ENCODE measurements at places on chromosomes 5 and 9.

- DNase-seq: no peak
Observed at GRCh38 chr5:141965071-141965470, 3.8 kb upstream of the RNF14 start.

DNA sequence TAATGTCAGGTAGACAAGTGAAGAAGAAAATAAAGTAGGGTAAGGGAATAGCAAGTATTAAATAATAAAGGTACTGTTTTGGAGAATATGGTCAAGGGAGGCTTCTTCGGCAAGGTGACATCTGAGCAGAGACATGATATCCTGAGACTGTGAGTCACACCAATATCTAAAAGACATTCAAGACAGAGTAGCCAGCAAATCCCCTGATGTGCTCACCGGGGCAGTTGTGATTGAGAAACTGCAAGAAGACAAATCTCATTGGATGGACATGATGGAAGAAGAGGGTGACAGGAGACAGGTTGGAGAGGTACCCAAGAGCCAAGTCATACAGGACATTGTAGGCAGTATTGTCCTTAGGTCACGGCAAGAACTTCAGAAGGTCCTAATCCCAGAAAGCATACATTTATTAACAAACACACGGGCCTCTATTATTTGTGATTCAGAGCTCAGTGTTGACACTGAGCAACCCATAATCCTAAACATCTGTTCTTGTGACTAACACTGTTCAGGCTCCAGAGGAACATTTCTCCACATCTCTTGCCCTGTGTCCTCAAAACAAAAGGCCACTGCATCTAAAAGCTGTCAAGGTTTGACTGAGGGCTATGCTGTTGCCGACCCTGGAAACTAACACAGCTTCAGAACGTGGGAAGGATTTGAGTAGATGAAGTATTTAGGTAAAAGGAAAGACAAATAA, 258.7 kb upstream of the CLINT1 start:
- DNase-seq: no peak

DNA sequence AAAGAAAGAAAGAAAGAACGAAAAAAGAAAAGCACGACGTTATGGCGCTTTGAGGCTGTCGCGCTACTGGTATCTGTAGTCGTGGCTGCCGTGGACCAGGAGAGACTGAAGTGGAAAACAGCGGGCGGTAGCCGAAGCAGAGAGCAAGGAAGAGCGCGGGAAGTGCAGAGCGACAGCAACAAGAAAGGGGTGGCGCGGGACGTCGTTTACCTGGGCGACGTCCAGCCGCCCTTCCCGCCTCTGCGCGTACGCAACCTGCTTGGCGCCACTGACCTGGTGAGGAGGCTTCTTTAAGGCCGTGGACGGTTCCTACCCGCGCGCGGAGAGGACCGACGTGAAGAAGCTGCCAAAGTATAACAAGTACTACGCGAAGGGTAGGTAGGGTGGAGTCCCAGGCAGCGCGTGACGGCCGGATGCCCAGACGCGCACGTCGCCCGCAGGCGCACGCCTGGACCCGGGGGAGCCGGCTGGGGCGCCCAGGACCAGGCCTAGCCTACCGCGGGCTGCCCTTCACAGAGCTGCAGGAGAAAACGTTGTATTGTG, 15.4 kb downstream of the CCL28 start:
- peak; percentile 63 for DNase-seq

GRCh38 chr5:178399701-178400095, 167.1 kb upstream of the PHYKPL start:
- DNase-seq: no peak

GRCh38 chr5:136631186-136631585, 265.8 kb upstream of the TRPC7 start:
- peak; percentile 6 for DNase-seq

DNA sequence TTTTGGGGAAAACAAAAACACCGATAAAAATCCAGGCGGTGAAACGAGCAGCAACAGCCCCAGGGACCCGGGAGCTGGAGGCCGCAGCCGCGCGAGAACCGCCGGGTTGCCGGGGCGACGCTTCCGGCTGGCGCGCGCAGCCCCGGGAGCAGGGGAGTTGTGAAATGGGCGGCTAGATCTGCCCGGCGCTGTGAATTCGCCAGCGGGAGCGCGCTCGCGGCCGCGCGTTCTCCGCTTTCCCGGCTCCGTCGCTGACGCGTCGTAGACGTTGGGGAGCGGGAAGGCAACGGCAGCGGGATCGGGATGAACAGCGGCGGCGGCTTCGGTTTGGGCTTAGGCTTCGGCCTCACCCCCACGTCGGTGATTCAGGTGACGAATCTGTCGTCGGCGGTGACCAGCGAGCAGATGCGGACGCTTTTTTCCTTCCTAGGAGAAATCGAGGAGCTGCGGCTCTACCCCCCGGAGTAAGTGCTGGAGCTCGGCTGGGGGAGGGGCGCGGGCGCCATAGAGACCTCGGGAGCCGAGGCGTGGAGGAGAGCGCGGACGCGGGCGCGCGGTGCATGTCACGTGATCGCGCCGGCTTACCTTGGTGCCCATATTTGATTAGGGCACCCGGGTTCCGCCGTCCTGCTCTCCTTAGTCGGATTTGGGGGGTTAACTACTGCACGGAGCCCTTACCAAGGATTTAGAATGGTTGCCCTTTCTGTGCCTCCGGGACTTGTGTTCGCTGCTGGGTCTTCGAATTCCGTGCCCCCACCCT, at the start of gene SREK1:
TSS of gene SREK1 (plus strand) at position 227 of the 760 bp plus-strand sequence. CDS start at position 304, 77 bp downstream.
- DNase-seq: peak; percentile 94

DNA sequence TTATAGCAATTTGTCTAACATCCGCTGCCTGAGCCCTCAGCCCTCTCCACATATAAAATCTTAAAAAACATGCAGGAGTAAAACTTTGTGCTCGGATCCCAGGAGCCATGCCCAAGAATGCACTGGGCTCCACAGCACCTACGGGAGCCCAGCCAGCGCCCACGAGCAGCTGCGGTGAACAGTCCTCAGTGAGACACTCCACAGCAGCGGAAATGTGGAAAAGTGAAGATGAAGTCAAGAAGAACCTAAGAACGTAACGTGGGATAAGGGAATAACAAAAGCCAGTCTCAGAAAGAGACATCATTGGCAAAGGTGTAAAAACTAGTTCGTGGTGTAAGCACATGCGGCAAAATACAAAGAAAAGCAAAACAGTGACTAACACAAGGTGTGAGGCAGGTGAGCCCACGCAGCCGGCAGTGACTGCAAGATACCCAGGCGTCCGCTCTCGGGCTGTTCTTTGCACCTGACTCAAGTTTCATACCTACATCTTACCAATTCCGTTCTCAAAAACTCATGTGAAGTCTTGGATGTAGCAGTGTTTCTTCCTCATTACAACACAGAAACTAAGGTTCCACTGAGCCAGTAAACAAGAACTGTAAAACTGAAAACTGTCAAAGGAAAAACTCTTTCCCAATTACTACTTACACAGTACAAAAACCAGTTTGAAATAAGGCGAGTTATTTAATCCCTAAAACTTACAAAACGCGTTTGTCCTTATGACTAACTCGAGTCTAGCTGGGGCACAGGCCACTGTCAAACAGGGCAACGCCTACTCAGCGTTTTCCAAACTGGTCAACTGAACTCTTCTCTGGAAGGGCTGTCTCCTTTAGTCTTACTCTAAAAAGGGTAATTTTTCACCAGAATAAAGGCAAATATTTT, 1.7 kb downstream of the CAMSAP1 start:
- no peak for DNase-seq

- DNase-seq: peak; percentile 62
Observed at GRCh38 chr9:34139477-34140146, 13.1 kb upstream of the DCAF12 start.

DNA sequence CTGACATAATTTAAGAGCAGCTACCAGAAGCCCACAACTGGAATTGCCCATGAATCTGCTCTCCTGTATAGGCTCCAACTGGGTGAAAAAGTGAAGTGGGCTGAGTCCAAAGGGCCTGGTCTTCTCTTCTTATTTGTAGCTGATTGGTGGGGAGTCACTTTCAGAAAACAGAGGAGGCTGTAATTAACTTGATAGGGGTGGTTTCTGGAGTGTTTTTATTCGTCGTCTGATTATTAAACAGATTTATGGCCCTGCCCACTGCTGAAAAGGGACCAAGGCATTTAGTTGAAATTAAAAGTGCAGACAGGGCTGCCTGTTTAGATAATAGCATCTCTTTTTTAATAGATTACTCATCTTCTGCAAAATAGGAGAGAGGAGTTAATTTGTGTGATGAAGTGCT, 81.0 kb upstream of the SAP30L start:
- no peak for DNase-seq

GRCh38 chr5:111133436-111133751, 41.2 kb downstream of the WDR36 start:
- DNase-seq: peak; percentile 35

DNA sequence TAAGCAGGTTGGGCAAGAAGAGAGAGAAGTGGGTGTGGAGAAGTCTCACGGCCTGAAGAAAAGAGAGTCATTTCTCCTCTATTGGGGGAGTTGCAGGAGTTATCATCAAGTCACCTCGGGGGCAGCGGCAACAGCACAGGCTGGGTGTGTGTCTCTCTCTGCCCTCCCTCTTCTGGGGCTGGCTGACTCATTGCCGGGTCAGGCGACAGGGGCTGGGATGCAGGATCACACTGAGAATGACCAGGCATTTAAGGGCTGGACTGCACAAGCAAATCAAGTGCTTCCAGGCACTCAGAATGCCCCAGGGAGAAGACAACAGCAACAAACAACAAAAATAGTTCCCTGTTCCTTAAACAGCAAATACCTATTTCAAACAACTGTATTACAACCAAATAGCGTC, 6.3 kb upstream of the EQTN start:
- DNase-seq: peak; percentile 4

GRCh38 chr5:109329333-109330237, 80.2 kb downstream of the PJA2 start:
- DNase-seq: peak; percentile 43

GRCh38 chr9:108545436-108545835, 310.4 kb downstream of the ACTL7B start:
- no peak for DNase-seq

DNA sequence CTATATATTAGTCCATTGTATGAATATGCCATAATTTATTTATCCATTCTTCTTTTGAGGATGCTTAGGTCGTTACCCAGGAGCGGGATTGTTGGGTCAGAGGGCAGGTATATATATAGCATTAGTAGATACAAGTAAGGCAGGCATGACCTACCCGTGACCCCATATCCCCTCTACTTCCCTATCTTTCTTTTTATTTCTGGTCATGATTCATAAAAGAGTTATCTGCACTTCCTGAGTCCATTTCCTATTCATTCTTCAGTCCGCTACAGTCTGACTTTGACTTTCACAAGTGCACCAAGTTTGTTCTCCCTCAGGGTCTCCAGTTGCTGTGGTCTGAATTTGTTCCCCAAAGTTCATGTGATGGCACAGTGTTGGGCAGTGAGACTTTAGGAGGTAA, 6.9 kb downstream of the RHOBTB3 start:
- DNase-seq: no peak

GRCh38 chr9:121362813-121363621, 7.0 kb downstream of the STOM start:
- peak; percentile 22 for DNase-seq

DNA sequence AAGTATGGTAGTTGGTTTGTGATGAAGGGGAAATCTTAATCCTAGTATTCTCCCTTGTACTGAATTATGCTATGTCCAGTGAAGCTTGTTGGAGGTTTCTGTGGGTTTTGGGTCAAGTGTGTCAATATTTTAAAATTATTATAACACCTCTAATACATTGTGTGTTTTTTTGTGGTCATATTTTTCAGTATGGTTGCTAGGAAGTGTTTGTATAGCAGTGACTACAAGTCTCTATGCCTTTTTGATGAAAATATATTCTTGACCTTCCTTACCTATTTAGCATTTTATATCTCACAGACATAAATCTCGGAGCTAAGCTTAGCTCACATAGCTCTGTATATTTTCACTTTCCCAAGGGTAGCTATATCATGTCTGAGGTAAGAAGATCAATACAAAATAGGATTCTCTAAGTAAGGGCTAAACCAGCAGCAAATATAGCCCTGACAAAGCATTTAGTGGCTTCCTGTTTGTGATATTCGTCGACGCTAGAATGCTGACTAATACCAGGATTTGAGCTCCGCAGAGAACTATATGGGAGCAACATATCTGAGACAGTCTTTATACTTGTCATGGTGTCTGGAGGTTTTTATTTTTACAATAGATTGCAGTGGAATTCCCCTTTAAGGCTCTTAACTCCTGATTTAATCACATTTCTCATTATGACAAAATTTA, 82.3 kb downstream of the MACIR start:
- no peak for DNase-seq

GRCh38 chr9:11559001-11559776, 946.4 kb upstream of the PTPRD start:
- no peak for DNase-seq

DNA sequence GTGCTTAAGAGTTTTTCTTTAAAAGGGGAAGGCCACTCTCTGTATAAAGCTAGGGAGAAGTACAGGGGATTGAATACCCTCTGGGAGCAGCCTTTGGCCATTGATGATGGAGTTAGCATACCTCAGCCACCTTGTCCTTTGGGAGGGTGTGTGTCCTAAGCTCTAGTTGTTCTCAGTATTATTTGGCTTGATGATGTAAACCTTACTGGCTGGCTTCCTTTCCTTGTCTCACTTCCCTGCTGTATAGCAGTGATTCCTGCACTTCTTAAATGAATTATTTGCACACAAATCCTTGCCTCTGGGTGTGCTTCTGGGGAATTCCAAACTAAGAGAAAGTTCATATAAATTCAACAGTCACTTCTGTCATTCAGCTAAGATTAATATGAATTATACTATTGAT, 234.9 kb upstream of the RIOK2 start:
- DNase-seq: no peak

DNA sequence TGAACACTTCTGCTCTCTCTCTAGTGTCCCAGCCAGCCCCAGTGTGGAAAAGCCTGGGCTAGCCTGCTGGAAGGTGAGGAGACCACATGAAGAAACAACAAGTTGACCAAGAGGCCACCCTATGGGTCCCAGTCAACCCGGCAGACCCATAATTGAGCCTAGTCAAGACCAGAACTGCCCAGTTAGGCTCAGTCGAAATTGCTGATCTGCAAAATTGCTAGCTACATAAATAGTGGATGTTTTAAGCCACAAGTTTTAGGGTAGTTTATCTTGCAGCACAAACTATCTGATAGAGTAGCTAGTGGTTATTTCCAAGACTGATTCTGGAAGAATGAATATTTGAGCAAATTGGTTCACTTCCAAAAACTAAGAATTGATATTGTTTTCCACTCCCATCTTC, 82.3 kb upstream of the CCDC112 start:
- no peak for DNase-seq

DNA sequence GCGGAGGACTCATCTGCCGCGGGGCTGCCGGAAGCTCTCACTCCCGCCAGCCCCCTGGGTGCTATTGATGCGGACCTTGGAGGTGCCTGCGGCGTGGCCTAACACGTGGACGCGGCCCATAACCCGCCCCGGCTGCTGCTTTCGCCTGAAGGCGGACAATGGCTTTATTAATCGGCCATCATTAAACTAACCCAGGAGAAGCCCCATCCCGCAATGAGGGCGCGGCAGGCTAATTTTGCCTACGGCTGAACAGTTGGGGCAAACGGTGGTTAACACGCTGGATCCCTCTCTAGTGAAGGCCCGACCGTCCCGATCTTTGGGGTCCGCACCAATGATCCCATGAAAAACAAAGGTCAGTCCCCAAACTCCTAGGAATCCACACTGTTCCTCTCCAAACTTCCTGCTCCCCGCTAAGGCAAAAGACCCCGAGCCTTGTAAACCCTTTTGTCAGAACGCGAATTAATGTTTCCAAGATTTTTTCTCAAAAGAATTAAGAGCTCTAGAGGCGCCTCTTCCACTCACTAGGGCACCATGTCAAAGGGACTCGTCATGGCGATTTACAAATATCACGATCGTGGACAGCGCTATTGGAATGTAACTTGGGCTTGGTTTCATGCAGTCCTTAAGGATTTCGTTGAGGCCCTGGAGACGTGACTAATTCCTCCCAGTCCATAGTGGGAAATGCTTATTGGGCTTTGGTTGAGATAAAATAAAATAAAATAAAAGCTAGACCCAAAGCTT, 193.1 kb downstream of the MEF2C start:
- no peak for DNase-seq

GRCh38 chr9:95726756-95727155, 148.7 kb upstream of the ERCC6L2 start:
- DNase-seq: no peak
